ENCODE measurements at places on chromosomes 12 and 14.

- no peak for DNase-seq
Measured at GRCh38 chr14:56889705-56890104, 79.4 kb upstream of the OTX2 start.

- DNase-seq, result no peak
Measured at GRCh38 chr12:75155962-75156361, 53.7 kb downstream of the KCNC2 start.

DNA sequence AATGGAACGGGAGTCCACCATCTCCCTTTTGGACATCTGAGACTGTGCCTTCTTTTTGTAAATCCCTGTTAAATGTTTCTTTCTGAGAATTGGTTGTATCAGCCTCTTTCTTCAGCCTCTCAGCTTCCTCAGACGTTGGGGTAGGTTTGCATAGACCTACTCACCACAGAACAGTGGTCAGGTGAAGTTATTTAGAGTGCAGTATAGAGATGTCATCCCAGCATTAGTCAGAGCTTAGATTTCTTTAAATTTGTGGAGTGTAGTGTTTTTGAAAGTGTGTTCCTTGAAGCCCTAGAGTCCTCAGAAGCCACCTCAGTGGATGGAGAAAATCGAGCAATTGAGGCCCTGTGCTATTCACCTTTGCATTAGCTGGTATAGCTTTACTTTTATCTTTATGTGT is 8.9 kb upstream of the EEA1 start:
- no peak for DNase-seq

DNA sequence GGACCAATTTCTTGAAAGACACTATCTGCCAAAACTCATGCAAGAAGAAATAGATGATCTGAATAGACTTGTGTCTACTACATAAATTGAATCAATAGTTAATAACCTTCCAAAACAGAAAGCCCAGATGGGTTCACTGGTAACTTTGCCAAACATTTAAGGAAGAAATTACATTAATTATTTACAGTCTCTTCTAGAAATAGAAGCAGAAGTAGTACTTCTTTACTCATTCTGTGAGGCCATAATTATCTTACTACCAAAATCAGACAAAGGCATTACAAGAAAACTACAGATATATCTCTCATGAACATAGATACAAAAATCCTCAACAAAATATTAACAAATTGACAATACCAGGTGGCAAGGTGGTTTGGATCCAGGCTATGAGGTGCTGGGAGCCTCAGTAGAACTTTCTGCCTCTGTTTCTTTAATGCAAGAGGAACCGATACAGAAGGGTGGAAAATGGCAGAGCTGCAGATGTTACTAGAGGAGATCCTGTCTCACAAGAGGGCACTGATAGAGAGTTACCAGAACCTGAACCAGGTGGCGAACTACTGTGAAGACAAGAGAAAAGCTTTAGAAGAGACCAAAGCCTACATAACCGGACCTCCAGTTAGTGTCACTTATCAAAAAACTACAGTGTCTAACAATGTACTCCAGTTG is 33.7 kb upstream of the KTN1 start:
- no peak for DNase-seq

GRCh38 chr12:72872238-72872887 is 600.2 kb downstream of the TRHDE start:
- DNase-seq, result no peak

GRCh38 chr14:96205978-96206360 is 1.3 kb downstream of the BDKRB2 start:
- DNase-seq, result no peak

DNA sequence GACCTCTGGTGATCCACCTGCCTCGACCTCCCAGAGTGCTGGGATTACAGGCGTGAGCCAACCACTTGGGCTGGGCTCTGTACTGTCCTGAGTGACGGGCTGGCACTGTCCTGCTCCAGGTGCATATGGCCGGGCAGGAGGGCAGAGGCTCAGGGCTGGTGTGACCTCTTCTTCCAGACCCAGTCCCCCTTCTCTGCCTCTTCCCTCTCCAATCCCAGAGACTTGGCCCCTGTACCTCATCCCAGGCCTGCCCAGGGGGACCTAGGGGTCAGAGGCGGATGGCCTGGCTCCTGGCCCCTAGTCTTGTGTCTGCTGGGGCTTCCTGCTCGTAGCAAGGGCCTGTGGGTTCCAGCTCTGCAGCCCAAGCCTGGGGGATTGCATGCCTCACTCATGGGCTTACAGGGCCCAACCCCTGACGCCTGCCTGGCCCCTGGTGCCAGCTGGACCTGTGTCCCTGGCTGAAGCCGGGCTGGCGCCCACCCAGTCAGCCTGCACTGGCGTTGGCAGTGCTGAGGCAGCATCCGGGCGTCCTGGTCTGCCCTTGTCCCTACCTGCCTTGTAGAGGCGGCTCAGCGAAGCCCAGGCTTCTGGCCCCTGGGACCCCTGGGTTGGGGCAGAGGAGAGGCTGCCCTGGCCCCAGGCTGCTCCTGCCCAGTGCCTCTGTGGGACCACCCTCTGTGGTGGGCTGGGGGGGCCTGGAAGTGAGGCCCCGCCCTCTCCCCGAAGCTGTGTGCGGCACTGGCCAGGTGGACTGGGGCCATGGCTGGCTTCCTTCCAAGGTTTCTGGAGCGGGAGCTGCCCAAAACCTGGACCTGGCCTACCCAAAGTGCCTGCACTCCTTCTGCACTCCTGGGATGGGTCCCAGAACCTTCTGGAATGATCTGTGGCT is 4.3 kb downstream of the TEDC1 start:
- DNase-seq, result no peak

DNA sequence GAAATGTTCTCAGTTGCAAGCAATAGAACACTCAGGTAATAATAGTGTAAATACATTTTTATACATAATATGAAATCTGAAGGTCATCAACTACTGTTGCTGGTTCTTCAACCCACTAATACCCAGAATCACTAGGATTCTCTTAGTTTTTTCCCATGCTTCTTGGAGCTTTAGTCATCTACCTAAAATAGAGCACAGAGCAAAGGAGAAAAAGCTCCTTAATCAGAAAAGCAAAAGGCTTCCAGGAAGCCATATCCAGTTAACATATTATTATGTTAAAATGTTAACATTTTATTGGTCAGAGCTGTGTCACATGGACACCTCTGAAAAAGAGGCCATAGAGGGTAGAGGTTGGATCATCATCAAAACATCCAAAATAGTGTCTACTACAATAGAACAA is 57.0 kb downstream of the CCER1 start:
- no peak for DNase-seq

GRCh38 chr12:68240079-68240478 is 13.3 kb downstream of the IL22 start:
- no peak for DNase-seq

GRCh38 chr12:120485961-120486881 is 9.7 kb upstream of the DYNLL1 start:
- DNase-seq, result no peak

DNA sequence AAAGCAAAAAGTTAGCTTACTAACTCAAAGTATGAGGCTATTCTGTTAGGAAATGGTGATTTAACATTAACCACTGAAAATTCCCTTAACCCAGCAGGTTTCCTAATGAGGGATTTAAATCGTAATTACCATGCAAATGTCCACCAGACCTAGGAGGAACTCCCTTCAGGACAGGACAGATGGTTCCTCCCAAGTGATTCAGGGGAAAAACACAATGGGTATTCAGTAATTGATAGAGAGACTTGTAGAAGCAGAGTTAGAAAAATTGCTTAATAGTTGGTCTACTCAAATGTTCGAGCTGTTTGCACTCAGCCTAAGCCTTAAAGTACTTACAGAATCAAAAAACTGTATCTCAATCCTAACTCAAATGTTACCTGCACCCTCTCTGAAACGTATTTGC is 21.6 kb downstream of the RERGL start:
- DNase-seq, result no peak

GRCh38 chr14:61577506-61577931 is 117.8 kb upstream of the HIF1A start:
- DNase-seq, result no peak

GRCh38 chr14:68182492-68182891 is 362.9 kb downstream of the RAD51B start:
- no peak for DNase-seq

DNA sequence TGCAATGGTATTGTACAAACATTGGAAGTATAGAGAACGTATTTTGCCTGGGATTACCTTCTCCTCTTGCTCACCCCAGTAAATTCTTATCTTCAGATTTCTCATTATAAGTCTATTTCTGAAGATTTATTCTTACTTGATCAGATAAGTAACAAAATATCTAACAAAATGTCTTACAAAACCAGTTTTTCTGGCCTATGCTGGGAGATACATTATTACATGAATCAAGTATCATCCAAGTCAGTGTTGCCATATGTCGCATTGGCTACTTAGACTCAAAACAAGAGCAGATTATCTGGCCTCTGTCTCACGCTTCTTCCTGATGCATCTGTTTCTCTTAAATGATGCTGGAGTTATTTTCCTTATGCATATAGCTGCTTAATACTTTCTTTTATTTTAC is 408.5 kb downstream of the CCER1 start:
- no peak for DNase-seq

DNA sequence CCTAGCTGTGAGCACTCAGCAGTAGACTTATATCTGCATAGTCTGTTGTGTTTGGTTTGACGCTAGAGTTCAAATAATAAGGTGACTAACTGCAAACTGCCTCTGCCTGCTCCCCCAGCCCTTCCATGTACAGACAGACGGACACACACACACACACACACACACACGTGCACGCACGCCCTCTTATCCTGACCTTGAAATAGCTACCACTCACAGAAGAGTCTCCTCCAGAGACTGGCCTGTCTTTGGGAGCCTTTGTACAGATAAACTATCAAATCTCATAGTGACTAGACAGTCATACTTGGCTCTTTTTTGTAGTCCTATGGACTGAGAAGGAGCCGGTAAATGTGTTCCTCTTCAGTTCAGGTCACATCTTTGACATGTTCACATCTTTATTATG is 158.4 kb downstream of the FBXL14 start:
- DNase-seq, result no peak

DNA sequence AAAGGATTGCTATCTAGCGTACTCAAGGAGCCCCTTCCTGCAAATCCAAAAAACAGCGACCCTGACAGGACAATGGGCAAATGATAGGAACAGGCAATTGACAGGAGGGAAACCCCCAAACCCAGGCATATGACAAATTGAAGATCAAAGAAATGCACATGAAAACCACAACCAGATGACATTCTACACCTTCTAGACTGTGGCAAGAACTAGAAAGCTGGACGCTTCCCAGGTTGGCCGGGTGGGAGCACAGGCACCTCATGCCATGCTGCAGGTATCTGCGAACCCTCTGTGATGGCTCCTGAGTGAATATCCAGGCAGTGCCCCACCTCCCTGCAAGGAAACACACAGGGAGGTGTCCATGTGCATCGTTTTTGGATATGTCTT is 37.1 kb downstream of the CMKLR1 start:
- DNase-seq, result no peak

GRCh38 chr14:80004871-80005270 is 206.4 kb downstream of the DIO2 start:
- no peak for DNase-seq
